Left colon (tissue), 2 donors: ENCODE measurements at places on chromosomes 3 and 15.

- no peak for DNase-seq
Measured at GRCh38 chr3:160977773-160978172, 127.4 kb downstream of the B3GALNT1 start.

GRCh38 chr3:197298341-197298944 is at the start of gene DLG1:
Gene DLG1 (minus strand): TSS chr3:197298612. CDS start chr3:197297204, 1,408 bp downstream.
- DNase-seq = peak; percentile 94

DNA sequence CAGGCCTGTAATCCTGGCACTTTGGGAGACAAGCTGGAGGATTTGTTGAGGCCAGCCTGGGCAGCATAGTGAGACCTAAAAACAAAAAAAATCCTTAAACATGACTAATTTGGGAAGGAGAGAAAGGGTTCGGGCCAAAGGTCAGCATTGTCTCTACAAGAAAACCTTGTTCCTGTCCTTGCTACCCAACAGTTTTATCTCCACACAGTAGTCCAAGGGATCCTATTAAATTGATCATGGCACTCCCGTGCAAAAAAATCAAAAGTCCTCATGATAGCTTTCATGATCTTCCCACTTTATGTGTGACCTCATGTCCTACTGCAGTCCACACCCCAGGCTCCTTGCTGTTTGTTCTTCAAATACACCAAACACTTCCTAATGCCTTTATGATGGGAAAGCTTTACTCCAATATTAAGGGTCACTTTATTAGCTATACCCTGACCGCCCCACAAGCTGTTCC is 4.2 kb downstream of the RPL15 start:
- no peak for DNase-seq

- no peak for DNase-seq
Measured at GRCh38 chr15:27725731-27726130, 373.4 kb downstream of the OCA2 start.

GRCh38 chr3:194130188-194130587 is 5.8 kb upstream of the HES1 start:
- DNase-seq = peak; percentile 21
